Cardiac fibroblast (primary cell): ENCODE measurements at places on chromosomes 6 and 20.
A peak's percentile ranks its signal among the peaks of the same experiment; 100 is the strongest.

- DNase-seq = no peak
Measured at GRCh38 chr20:41063442-41063841, 34.8 kb downstream of the TOP1 start.

- no peak for DNase-seq
Measured at GRCh38 chr20:1803932-1804501, 91.2 kb upstream of the SIRPA start.

DNA sequence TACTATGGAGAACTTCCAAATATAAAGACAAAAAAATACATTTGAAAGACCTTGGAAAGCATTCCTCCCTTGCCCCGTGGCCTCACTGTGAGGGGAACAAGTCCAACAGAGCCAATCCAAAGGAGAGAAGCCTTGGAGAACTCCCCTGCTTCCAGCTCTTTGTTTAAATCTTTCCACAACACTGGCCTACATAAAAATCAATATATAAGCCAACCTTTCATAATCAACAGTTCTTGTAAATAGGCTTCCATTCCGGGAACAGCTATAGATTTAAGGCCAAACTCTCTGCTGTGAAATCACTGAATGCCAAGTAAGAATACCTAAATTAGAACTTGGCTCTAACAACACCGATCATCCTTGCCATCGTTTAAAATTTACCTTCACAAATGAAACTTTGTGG lies 242.1 kb downstream of the HACE1 start:
- DNase-seq = no peak

- no peak for DNase-seq
Measured at GRCh38 chr20:48673507-48673906, 154.3 kb downstream of the PREX1 start.

GRCh38 chr6:168968228-168968627 lies 285.4 kb downstream of the THBS2 start:
- peak; percentile 89 for DNase-seq

GRCh38 chr6:6696867-6697531 lies 108.5 kb downstream of the LY86 start:
- peak; percentile 70 for DNase-seq

DNA sequence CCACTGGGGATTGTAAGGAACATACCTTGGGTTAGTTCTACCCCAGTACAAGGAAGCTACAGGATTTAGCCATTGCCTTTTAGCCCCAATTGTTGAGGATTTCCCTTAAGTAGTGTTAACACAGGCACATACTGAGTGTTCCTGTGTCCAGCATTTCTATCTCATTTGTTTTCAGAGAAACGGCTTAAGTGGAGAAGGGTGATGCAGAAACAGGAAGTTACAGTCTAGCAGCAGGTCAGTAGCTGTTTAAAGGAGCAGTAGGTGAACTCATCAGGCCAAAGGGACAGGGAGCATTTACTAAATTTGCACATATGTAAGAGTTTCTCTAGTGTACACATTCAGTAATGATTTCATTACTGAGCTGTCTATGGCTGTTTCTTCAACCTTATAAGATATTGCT lies 644.2 kb upstream of the GJE1 start:
- DNase-seq = peak; percentile 65

- peak; percentile 25 for DNase-seq
Measured at GRCh38 chr6:28634761-28635546, 109.3 kb downstream of the GPX5 start.

GRCh38 chr20:63578224-63579016 lies 4.4 kb upstream of the HELZ2 start:
- no peak for DNase-seq

- peak; percentile 40 for DNase-seq
Measured at GRCh38 chr6:85662251-85662650, 19.6 kb upstream of the SYNCRIP start.

GRCh38 chr6:24093381-24093780 lies 32.6 kb upstream of the NRSN1 start:
- DNase-seq = no peak

DNA sequence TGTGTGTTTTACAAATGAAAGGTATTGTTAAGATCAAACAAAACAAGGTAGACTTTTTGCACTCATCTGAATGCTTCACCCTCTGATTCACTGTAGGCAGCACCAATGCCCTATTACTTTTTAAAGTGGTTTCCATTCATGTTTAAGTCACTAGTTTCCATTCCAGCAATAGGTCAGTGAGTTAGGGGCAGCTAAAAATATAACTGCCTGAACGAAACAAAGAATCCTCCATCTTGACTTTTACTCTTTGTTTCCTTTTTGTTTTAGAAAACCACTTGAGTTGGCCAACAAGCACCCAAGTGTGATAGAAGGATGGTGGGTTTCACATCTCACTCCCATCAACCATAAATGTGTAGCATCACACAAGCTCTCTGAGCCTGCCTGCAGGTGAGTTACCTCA lies 25.5 kb downstream of the CLIC5 start:
- DNase-seq = no peak

GRCh38 chr6:168676552-168677322 lies 235.8 kb downstream of the SMOC2 start:
- no peak for DNase-seq

DNA sequence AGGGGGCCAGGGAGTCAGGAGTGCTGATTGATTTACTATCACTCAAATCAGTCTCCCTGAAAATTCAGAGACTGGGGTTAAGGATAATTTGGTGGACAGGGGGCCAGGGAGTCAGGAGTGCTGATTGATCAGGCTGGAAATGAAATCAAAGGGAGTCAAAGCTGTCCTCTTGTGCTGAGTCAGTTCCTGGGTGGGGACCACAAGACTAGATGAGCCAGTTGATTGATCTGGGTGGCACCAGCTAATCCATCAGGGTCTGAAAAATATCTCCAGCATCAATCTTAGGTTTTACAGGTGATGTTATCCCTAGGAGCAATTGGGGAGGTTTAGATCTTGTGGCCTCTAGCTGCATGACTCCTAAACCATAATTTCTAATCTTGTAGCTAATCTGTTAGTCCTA lies 6.1 kb upstream of the AFG1L start:
- DNase-seq = no peak

GRCh38 chr6:46010771-46011170 lies 4.9 kb downstream of the CLIC5 start:
- no peak for DNase-seq

DNA sequence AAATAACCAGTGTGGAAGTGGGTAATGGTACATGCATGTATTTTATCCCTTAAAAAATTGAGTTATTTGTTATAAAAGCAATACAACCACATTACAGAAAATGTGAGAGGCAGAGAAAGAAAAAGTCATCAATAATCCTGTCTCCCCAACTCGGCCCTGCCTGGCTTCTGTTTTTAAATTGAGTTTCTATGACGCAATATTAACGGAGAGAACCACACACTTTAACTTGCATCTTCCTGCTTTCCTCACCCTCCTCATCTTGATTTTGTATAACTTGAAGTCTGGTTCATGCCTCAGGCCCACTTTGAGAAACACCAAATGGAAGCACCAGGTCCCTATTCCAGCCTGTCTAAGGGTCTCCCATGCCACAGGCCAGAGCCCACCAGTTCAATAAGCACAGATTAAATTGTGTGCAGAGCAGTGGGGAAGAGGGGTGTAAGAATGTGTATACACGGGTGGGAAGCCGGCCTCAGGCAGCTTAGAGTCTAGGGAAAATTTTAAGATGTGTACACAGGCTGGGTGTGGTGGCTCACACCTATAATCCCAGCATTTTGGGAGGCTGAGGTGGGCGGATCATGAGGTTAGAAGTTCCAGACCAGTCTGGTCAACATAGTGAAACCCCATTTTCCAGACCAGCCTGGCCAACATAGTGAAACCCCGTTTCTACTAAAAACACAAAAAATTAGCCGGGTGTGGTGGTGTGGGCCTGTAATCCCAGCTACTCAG lies 15.9 kb downstream of the KCNK5 start:
- no peak for DNase-seq

GRCh38 chr6:25172819-25173218 lies 106.4 kb upstream of the CARMIL1 start:
- DNase-seq = peak; percentile 96

DNA sequence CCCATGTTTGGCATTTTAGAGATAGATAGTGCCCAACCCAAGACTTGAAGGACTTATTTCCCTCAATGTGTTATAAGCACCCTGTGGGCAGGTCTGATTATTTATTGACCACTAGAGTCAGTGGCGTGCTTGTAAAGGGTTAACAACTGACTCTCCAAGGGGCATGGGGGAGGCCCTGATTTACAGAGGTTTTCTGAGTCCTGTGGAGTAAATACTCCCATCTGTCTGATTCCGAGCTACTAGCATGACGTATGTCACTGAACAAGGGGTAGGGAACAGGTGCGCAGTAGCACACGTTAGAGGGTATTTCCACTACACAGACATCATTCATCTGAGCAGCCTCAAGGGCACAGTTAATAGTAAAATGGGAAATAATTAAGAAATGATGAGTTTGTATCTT lies 17.4 kb upstream of the TRAM2 start:
- DNase-seq = no peak

DNA sequence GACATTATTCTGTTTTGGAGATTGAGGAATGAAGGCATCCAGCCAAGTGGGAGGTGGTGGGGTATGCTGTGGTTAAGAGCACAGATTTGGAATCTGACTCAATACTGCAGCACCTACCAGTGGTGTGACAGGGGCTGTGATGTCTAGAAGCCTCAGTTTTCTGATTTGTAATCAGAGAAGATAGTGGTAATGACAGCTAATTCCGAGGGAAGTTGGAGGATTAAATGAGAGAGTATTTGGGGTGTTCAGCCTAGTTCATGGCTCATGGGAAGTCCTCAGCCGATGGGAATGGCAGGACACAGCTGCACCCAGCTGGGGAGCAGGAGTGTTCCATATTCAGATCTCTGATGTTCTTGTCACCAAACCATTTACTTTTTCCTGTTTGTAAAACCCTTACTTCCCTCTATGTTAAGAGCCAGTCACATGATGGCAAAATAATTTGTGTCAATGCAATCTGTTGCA lies 9.3 kb downstream of the SLC9A8 start:
- peak; percentile 74 for DNase-seq

DNA sequence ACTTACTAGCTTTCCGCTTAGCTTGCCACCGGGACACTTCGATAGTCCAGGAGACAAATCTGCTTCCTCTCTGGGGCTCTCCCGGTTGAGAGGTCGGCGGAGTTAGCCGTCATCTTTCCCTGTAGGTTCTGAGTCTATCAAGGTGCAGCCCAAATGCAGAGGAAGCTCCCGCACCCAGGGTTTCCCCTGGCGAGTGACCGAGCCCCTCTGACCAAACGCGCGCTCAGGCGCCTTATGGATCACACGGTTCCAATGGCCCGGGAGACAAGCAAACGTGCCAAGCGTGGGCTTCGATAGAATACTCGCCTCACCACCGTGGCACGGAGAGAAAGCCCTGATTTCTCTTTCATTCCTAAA lies 15.8 kb upstream of the FOXC1 start:
- no peak for DNase-seq

GRCh38 chr20:32446301-32447100 lies 88.4 kb downstream of the ASXL1 start:
- no peak for DNase-seq

DNA sequence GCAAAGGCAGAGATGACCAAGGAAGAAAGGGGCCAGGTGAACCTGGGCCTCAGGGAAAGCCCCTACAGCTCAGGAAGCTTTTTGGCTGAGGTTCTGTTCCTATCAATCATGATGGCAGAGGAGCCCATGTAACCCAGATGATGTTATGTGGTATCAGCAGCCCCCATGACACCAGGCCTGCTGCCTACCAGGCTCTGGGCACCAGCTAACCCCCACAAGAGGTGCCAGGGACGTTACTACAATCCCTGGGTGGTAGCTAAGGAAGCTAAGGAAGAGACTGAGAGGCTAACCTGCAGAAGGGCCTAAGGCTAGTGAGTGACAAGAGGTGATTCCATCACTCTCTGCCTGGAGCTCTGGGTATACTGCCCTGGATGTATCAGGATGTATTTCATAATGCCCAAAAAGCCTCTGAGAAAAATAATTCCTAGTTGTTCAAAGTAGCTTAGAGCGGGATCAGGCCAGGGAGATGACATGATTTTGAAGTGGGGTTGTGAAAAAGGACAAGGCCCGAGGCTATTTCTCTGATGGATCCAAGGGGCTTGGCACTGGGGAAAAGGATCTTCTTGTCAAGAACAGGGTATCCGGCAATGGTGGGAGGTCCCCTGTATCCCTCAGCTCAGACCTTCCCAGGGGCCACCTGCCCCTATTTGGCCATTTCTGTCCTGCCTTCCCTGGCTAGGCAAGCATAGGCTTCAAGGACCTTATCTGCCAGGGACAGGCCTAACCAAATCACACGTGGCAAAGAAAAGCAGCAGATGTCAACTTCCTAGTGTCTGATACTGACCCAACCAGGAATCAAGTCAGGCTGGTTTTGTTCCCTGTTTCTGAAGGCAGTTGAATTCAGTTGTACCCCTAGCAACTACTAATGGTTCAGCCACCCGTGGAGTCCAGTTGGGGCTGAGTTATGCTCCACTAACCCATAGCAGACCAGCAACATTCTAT lies 41.3 kb downstream of the PANK2 start:
- DNase-seq = no peak

DNA sequence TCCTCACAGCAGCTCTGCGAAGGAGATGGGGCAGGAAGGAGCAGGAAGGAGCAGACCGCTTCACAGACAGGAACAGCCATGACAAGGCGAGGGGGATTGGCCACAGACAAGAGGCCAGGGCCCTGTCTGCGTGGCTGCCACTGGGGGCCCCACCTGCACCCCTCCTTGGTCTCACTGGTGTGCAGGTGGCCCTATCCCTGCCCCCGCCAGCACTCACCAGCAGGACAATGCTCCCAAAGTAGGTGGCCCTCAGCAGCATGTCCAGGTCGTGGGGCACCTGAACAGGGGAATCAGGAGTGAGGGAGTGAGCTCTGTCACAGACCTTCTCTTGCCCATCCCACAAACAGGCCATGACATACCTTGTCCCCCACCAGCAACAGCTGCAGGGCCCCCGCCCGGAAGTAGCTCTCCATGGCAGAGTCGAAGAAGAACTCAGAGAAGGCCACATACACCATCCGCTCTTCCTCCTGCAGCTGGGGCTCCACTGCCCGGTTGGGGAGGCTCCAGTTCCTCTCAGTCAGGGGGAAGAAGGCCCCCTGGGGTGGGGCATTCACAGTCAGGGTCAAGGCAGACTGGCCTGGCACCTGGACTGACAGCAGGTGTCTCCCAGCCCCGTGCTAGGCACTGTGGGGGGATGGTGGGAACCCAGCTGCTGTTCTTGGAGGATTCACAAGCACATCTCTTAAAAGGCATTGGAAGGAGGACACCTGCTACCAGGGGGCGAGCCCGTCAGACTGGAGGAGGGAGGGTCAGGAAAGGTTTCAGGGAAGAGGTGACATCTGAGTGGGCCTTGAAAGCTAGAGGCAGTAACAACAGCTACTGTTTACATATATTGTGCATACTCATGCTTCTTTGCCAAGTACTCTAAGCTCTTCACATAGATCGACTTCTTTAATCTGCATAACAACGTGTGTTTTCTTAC lies 7.1 kb downstream of the PLTP start:
- DNase-seq = no peak
